Activated CD4-positive, alpha-beta T cell treated with anti-CD3 and anti-CD28 coated beads, Interleukin-2, amount 10 ng/mL, durations not matched to agents 7 days and 5 days (primary cell): ENCODE measurements at places on chromosomes 2 and 18. TPM values are rescaled to one million over a fixed set of nuclear protein-coding genes. Genes with fewer than 3 reads are reported as not detected.
A peak's percentile ranks its signal among the peaks of the same experiment; 100 is the strongest.

The TSPYL6 gene
- total RNA-seq: not detected

The VWA3B gene
- not detected for total RNA-seq

The REG1A gene
- not detected for total RNA-seq

The CRYBA2 gene
- total RNA-seq: not detected

The NCKAP5 gene
- not detected for total RNA-seq

The CCDC102B gene
- total RNA-seq: 2.0 TPM

The SERPINB4 gene
- not detected for total RNA-seq

DNA sequence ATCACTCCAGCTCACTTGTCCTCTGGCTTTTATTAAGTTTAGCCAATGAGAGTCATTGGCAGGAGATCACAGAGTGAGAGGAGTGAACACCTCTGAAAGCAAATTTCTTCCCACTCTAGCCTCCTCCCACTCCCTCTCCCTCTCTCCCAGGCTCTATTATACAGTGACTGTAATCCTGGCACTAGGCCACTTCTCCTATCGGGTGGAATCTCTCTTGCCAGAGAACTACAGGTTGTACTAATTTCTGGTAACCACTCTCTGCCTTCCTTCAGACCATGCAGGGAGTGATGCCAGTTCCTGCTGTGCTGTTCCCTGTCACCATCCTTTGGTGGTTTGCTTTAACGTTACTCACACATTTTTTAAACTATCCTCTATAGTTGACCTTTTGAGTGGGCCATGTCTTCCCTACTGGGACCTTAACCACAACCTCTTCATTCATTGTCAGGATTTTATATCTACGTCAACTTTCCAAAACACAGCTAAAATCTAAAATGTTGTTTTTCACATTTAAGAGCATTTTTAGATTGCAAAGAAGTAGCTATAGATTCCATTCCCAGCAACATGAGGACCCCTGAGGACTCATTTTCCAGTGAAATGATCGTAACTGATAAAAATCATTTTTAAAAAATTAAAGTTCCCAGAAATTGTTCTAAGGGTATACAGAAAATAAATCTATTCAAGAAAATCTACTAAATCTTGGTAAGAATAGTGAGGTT, 217.1 kb downstream of the MREG start:
- peak; percentile 6 for DNase-seq

GRCh38 chr2:27756544-27757498, 14.7 kb upstream of the MRPL33 start:
- no peak for DNase-seq

- no peak for DNase-seq
These were observed 72.0 kb upstream of the RAB6C start for GRCh38 chr2:129907256-129907998.

DNA sequence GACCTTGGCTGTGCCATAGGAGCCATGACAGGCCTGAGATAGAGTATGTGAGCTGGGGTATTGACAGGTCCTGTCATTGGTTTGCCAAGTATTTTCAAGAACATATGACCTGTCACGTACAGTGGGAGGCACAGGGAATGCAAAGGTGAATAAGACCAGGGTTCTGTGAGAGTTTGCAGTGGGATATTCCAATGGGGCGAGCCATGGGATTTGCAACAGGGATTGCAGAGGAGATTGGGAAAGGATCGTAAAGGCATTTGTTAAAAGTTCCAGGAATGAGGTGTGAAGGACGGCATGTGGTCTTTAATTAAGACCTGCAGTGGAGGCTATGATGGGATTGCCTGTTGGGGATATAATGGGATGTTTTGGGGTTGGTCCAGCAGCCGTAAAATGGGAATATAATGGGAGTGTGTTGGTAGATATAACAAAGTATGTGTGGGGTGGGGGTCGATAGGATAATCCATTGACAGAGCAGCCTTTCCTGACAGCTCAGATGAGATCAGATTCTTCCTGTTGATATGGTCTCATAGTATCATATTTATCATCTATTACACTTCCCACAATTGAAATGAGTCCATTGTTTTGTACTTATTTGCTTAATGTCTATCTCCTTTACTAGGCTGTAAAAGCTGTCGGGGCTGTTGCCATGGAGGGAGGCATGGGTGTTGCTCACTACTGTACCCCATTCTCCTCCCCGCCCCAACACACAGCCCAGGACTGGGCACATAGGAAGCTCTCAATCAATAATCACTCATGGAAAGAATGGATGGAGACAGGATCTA, 38.1 kb downstream of the PKDCC start:
- DNase-seq: no peak

GRCh38 chr2:128187032-128187654, 96.1 kb downstream of the UGGT1 start:
- no peak for DNase-seq

DNA sequence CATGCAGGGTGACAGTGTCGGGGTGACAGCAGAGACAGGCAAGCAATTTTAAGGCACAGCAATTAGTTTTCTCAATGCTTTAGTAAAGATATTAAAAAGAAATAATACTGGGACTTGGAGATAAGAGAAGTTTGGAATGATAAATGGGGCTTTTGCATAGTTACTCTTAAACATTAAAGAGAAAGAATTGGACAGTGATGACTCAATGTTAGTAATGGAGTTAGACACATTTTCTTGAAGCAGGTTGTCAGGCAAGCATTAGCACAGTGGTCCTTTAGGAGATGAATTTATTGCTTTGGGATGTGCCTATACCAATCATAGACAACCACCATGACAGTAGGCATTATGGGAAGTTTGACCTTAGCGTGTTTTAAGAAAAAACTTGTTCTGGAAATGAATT, 228.3 kb upstream of the RAB12 start:
- no peak for DNase-seq

- DNase-seq: no peak
These were observed 119.6 kb upstream of the OTOS start for GRCh38 chr2:240259924-240260529.

DNA sequence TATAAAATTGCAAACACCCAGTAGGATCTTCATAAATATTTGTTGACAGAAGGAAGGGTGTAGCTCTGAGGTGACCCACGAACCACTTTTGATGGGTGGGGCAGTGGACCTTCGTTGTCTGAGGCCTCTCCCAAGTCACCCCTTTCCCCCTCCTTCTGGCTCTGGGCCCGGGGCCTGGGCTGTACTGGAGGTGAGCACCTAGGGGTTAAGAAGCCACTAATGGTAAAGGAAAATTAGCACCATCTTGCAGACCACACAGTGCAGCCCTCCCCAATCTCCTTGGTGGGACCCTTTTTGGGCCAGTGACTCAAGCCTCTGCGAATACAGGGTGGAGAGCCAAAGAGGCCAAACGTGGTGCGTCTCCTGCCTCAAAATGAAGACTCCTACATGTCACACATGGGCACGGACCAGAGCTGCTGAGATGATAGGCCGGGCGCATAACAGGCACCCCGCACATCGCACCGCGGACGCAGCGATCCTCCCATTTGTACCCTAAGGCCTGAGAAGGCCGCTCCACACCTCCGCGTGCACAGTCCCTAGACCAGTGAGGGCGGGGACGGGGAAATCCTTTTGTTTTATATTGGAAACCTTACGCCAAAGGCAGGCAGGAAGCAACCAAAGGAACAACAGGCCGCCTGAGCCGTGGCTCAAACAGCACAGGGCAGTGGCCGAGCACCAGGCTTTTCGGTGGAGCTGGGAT, 31.9 kb upstream of the ATP6V1B1 start:
- no peak for DNase-seq

DNA sequence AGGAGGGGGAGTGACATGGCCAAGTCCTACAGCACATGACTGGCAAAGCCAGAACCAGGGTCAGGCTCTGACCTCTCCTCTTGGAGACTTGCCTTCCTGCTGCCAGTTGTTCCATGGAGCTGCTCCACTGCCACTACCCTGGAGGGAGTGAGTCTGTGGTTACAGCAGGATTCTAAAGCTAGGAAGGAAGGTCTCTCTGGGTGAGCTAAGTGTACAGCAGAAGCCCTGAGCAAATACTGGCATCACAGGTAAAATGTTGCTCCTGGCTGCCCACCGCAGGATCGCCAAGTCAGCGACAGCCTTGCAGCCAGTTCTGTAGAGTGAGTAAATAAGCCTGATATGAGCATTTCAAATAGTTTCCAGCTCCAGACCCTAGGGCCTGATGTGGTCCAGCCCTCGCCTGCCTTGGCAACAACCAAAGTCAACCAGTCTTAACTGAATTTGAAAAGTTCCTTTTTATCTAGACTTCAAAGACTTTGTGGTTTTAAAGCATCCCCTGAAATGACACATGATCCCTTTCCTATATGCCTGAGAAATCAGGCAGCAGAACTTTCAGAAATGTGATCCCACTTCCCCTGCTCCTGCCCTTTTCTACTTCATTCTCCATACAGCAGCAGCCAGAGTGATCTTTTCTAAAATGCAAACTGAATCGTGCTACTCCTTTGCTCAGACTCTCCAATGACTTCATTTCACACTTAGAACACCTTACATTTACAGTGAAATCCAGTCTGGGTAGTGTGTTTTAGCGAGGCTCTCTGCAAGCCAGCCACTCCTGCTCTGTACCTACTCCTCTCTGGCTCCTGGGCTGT, 114.3 kb downstream of the MGAT5 start:
- no peak for DNase-seq

GRCh38 chr18:61569176-61569892, 236.1 kb downstream of the CDH20 start:
- DNase-seq: no peak

- DNase-seq: no peak
These were observed 43.5 kb downstream of the DOK6 start for GRCh38 chr18:69444221-69444620.

DNA sequence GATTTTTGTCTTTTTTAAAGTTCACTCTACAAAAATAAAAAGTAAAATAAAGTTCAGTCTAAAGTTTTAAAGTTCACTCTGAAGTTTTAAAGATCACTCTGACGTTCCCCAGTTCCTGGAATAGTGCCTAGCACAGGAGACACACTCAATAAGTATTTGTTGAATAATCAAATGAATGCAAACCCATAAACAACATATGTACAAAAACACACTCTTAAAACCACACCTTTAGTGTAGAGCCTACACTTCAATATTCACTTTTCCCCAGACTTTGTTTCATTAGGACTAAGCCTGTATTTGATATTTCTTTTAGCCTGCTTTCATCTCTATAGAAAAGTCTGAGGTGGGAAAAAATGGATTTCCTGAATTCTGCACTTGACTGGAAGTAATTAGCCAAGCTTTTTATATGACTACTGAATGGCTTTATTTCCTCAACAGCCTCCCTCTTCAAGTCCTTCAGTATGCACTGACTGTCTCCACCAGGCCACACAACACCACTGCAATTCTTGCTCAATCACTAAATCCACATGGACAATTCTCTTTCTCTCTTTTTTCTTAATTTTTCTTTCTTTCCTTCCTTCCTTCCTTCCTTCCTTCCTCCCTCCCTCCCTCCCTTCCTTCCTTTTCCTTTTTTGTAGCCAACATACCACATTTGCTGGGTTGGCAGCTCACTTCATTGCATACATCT, 104.6 kb downstream of the SS18 start:
- no peak for DNase-seq

- no peak for DNase-seq
These were observed 73.2 kb downstream of the MAP4K4 start for GRCh38 chr2:101770726-101771125.

DNA sequence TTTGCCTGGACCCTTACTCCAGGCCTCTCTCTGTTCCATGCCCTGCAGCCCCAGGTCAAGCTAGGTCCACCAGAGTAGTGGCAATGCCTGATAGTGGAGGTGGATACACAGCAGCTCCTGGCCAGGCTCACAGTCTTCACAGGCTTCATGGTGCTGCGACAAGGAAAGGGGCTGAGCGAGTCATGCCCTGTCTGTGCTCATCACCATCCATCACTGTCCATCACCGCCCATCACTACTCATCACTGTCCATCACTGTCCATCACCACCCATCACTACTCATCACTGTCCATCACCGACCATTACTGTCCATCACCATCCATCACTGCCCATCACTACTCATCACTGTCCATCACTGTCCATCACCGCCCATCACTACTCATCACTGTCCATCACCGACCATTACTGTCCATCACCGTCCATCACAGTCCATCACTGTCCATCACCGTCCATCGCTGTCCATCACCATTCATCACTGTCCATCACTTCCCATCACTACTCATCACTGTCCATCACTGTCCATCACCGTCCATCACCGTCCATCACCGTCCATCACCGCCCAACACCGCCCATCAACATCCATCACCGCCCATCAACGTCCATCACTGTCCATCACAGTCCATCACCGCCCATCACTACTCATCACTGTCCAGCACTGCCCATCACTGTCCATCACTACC, 57.1 kb upstream of the OTOS start:
- no peak for DNase-seq

- no peak for DNase-seq
These were observed 59.4 kb upstream of the CTLA4 start for GRCh38 chr2:203808046-203808750.

DNA sequence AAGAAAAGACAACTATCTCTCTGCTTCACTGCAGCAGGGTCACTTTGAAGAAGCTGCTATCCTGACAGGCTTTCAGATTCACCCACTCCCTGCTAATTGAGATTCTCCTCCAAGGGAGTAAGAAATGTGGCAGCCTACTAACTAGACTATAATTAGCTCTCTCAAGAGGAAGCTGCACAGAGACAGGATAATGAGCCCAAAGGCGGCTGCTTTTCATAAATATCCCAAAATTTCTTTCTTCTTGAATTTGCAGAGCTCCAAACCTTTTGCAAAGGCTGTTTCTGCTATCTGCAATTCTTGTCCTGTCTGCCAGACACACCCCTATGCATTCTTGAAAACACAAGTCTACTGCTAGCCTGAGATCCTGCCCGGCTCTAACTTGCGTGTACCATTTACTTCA, 54.0 kb upstream of the RNU4ATAC start:
- DNase-seq: no peak

GRCh38 chr2:88626171-88627054, 851 bp downstream of the EIF2AK3 start:
- DNase-seq: peak; percentile 64

DNA sequence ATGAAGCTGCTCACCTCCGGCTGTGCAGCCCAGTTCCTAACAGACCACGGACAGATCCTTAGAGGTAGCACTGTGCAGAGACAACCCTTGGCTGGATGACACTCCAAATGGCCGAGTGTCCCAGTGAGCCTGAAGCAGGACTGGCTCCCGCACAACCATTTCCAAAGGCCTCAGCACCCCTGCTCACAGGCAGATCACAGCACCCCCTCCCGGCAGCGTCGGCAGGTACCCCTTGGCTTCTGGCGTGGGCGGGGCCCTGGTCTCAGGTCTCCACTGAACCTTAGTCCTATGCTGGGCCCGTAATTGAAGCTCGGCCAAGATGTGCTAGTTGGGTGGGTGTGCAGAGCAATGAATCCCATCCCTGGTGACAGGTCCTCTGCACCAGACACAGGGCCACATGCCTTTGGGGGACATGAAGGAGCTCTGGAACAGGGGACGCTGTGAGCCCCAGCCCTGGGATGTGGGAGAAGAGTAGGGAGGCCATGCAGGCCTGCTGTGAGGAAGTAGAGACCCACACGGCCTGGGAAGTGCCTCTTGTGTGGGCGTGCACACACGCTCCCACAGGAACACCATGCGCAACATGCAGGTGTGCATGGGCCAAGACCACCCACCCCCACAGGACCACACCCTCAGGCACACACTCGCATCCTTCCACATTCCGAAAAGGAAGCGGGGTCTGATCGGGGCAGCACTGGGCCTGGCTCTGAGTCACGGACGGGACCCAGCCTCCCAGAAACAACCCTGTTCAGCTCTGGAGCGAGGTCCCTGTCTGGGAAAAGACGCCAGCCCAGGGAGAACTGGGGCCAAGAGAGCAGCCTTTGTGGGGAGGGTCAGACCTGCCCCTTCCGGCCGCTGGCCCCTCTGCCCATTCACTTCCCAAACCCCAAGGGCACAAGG, 2.8 kb downstream of the DUSP2 start:
- DNase-seq: peak; percentile 38
